Activated naive CD4-positive, alpha-beta T cell treated with anti-CD3 and anti-CD28 coated beads, Interleukin-2, amount 50 U/mL, for 72 hours (primary cell): ENCODE measurements at places on chromosomes 13 and 19. TPM values are rescaled to one million over a fixed set of nuclear protein-coding genes. Genes with fewer than 3 reads are reported as not detected.

DNA sequence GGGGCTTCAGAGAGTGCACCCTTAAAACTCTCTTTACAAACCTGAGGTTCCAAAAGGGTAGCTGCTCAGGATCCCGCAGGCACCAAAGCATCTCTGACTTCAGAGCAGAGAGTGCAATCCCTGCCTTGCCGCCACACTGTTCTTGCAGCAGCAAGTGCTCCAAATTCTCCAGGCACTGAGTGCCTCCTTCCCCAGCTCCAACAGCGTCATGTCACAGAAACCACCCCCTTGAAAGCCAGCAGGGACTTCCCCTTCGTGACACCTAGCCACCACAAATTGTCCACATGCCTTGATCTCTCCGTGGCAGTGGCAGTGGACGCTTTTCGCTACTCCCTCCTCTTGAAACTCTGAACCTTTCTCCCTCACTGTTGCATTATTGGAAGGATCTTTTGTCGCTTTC lies 39.9 kb downstream of the MBNL2 start:
- no peak for DNase-seq

DNA sequence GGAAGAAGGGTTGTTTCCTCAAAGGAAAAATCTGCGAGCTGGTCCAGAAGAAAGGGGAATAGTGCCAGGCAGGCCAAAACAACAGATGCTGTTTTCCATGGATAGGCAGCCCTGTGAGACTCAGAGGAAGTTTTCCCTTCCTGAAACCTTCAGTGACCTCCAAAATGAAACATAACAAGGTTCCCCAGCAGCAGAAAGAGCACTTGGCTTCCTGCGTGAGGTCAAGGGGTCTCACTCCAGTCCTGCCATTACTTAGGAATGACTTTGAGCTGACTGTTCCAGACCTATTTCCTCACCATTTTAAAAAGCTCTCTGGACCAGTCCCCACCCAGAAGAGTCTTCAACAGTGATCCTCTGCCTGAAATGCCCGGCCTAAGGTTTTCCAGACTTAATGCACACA lies 104.6 kb upstream of the IPO5 start:
- DNase-seq, result no peak

Gene TICAM1
- 27.5 TPM for total RNA-seq

Gene LILRA1
- not detected for total RNA-seq

Gene KLK3
- total RNA-seq, result not detected

Gene C1QTNF9
- not detected for total RNA-seq

Gene LIN37
- total RNA-seq, result 25.0 TPM

DNA sequence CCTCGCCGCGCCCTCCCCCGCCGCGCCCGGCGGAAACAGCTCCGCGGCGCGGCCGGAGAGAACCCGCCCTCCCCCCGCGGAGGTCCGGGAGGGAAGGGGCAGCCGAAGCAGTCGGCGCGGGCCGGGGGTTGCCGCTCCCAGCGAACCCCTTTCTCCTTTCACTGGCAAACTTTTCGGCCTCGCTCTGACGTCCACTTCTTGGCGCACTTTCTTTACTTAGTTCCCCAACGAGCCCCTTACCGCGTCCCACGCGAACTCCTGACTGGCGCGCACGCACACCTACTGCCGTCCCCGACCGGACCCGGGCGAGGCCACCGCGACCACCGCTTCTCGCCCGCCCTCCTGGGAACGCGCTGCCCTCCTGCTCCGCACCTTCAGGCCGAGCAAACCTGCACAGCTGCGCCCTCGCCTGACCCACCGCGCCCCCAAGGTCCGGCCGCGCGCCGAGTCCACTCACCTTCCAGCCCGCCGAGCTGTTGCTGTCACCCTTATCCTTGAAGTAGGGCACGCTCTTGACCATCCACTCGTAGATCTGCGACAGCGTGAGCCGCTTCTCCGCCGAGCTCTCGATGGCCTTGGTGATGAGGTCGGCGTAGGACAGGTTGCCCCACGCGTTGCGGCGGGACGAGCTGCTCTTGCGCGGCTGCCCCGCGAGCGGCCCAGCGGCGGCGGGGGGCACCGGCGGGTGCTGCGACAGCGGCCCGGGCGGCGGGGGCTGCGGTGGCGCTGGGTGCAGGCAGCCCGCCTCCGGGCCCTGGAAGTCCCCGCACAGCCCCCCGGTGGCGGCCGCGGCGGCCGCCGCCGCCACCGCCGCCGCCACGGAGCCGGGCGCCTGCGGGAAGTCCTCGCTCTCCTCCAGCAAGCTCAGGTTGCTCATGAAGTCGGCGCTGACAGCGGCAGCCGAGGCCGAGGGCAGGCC lies 1.1 kb downstream of the FOXO1 start:
- peak; percentile 61 for DNase-seq

DNA sequence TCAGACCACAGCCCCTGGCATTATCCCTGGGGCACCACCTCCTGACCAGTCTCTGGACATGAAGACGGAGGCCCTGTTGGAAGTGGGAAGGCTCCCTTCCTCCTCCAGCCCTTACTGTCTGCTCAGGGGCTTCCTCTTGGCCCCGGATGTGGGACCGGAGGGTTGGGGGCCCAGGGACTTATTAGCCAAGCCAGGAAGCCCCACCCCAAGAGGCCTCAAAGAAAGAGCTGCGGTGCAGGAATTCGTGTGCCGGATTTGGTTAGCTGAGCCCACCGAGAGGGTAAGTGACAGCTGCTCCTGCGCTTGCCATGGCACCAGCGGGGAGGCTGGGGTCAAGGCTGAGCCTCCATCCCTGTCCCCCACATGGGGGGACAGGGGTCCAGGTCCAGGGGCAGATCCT lies at the start of gene RETN:
Gene RETN (plus strand): TSS at position 208 of the 400 bp plus-strand sequence. CDS start 278 bp downstream, outside the sequence.
- no peak for DNase-seq

Gene PLK5
- not detected for total RNA-seq

Gene DACH1
- not detected for total RNA-seq

Gene NPHS1
- not detected for total RNA-seq

Gene KLK11
- total RNA-seq, result not detected

DNA sequence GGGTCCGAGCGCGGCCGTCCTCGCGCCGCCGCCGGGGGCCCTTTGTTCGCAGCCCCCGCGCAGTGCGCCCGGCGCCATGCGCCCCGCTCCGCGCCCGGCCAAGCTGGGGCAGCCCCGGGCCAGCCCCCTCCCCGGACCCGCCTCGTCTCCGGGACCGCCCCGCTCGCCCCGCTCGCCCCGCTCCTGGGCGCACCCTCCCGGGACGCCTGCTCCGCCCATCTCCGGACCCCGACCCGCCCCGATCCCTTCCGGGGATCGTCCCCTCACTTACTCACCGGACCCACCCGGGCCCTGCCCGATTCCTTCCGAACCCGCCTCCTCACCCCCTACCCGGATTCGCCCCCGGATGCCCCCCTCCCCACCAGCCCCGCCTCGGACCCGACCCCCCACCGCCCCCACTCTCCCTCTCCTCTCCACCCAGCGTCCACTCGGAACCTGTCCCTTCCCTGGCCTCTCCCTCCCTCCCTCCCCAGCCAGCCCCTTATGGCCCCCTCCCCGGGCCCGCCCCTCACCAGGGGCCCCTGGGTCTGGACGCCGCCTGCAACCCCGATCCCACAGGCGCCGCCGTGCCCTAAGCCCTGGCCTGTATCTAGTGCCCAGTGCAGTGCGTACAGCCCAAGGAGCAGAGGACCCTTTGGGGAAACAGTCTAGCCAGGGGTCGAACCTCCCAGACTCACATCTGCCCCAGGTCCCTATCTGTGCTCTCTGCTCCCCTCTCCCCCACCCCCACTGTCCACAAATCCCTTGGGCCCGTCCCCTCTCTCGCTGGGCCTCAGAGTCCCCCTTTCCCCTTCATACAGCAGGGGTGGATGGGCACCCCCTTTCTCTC lies at the start of gene CPAMD8:
Gene CPAMD8 (minus strand): TSS at position 105 of the 829 bp plus-strand sequence. CDS start 168 bp downstream, outside the sequence.
- DNase-seq, result no peak

Gene ZNF99
- not detected for total RNA-seq

- DNase-seq, result peak; percentile 53
Measured at GRCh38 chr19:46546194-46546896, 50.7 kb upstream of the PNMA8B start.

DNA sequence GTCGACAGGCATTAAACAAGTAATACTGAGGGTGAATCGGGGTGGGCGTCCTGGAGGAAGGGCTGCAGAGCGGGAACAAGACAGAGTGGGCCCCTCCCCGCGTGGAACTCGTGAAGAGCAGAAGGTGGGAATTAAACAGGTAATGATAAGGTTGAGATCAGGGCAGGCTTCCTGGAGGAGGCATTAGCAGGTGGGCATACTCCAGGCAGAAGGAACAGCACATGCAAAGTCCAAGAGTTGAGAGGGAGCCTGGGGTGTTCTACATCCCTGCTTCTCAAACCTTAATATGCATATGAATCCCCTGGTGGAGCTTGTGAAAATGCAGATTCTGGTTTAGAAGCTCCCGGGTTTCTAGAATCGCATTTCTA lies 23.3 kb downstream of the SLC8A2 start:
- no peak for DNase-seq

DNA sequence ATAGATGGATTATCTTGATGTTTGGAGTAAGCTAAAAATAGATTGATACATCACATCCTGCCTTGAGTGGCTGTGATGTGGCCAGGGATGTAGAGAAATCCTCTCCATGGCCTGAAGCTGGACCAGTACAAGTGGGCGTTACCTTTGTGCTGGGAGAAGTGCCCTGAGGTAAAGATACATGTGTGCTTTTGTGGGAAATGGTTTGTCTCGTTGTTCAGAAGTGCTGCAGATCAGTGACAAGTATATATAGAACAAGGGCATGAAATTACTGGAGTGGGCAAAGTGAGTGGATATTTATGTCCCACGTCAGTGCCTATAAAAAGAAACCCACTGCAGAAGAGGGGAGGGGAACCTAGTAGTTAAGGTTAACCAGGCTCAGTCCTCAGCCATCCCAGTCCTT lies 12.2 kb upstream of the ZNF304 start:
- no peak for DNase-seq

DNA sequence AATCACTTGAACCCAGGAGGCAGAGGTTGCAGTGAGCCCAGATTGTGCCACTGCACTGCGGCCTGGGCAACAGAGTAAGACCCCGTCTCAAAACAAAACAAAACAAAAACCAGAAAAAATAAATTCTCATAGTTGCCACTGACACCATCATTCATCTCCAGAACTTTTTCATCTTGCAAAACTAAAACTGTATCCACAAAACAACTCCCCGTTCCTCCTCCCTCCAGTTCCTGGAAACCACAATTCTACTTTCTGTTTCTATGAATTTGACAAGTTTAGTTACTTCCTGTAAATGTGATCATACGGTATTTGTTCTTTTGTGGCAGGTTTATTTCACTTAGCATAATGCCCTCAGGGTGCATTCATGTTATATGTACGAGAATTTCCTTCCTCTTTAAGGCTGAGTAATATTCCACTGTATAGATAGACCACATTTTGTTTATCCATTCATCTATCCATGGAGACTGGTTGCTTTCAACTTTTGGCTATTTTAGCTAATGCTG lies 13.2 kb upstream of the ADGRE5 start:
- no peak for DNase-seq
